ENCODE measurements at places on chromosomes 5 and 9. TPM values are rescaled to one million over a fixed set of nuclear protein-coding genes. Genes with fewer than 3 reads are reported as not detected.

DNA sequence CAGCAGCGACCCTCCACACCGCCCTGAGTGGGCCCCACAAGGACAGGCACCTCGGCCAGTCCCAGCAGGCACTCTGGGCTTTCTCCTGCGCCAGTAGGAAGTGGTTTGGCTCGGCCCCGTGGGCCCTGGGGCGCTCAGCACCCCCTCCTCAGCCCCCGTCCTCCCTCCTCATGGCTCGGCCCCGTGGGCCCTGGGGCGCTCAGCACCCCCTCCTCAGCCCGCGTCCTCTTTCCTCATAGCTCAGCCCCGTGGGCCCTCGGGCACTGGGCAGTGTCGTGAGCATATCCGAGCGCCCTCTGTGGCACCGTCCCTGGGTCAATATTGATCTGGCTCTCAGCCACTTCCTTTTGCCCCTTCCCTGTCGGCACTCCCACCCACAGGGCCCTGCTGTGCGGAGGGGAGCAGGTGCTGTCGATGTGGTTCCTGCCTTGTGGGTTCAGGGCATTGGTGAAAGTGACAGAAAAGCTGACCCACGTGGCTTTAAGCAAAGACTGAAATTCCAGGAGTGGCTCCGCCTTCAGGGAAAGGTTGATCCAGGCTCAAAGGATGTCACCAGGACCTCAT is 5.5 kb upstream of the SCGB3A1 start:
- no peak overlapping the region for H3K27ac ChIP-seq
- no peaks in the 10 kb centered on the region for H3K36me3 ChIP-seq
- DNase-seq, result no peak
- peaks cover 4% of the 10 kb centered on the region for H3K4me1 ChIP-seq

DNA sequence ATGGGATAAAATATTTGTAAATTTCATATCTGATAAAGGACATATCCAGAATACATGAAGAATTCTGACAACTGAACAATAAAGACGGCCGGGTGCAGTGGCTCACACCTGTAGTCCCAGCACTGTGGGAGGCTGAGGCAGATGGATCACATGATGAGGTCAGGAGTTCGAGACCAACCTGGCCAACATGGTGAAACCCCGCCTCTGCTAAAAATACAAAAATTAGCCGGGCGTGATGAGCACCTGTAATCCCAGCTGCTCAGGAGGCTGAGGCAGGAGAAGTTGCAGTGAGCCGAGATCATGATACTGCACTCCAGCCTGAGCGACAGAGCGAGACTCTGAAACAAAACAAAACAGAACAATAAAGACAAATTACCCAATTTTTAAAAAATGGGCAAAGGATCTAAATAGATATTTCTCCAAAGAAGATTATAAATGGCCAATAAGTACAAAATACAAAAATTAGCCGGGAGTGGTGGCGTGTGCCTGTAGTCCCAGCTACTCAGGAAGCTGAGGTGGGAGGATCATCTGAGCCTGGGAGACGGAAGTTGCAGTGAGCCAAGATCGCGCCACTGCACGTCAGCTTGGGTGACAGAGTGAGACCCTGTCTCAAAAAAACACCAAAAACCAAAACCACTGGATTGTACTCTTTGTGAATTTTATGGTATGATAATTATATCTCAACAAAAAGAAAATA is 9.6 kb upstream of the NSD1 start:
- H3K27me3 ChIP-seq, result peaks cover 4% of the 10 kb centered on the region
- no peak overlapping the region for H3K27ac ChIP-seq
- no peak for DNase-seq
- no peak overlapping the region for H3K4me3 ChIP-seq

GRCh38 chr5:90201923-90202322 is 207.6 kb downstream of the CETN3 start:
- no peak overlapping the region for H3K4me3 ChIP-seq
- no peaks in the 10 kb centered on the region for H3K4me1 ChIP-seq
- no peaks in the 10 kb centered on the region for H3K36me3 ChIP-seq
- no peak for DNase-seq
- H3K27ac ChIP-seq, result no peak overlapping the region
- H3K27me3 ChIP-seq, result no peaks in the 10 kb centered on the region

- no peak for DNase-seq
- H3K27me3 ChIP-seq, result peaks cover 3% of the 10 kb centered on the region
- H3K4me1 ChIP-seq, result no peaks in the 10 kb centered on the region
- no peak overlapping the region for H3K4me3 ChIP-seq
Measured at GRCh38 chr5:159503236-159503635, 172.9 kb upstream of the IL12B start.

DNA sequence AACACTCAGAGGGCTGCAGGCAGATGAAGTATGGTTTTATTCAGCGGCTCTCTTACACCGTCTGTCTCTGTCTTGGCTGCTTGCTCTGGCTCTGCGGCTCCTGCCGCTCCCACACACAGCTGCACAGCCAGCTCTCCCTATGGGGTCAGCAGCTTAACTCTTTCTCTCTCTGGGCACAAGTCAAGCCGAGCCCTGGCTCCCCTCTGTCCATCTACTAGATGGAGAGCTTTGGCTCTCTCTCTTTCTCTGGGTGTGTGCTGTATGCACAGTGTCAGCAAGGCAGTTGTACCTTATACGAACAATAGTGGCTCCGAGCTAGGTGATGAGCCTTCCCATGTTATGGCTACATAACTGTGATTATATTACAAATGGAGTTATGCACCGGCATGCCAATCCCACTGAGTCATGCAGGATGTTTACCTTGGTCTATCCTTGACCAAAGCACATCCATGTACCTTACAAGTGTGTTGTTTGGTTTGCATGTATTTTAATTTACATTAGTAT is 19.3 kb upstream of the PPP2CA start:
- no peak overlapping the region for H3K27ac ChIP-seq
- no peaks in the 10 kb centered on the region for H3K4me1 ChIP-seq
- H3K36me3 ChIP-seq, result no peaks in the 10 kb centered on the region
- H3K27me3 ChIP-seq, result peaks cover 1% of the 10 kb centered on the region

- no peak for DNase-seq
- H3K27me3 ChIP-seq, result peaks cover 6% of the 10 kb centered on the region
- peaks cover 2% of the 10 kb centered on the region for H3K4me1 ChIP-seq
- no peak overlapping the region for H3K27ac ChIP-seq
Measured at GRCh38 chr9:121674952-121675351, 23.5 kb downstream of the DAB2IP start.

DNA sequence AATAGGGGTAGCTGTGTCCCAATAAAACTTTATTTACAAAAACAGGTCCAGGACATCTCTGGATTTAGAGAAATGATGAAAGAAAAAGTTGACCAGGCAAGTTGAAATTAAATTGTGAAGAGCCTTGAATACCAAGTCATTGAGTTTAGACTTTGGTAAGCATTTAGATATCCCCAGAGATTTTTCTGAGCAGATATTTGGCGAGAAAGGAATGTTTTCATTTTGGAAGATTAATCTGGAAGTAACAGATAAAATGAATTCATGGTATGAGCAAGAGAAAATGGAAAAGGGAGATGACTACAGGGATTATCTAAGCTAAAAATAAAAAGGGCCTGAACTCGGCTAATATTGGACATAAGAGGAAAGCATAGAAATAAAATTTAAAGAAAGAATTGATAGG is 157.6 kb downstream of the ACTL7B start:
- no peaks in the 10 kb centered on the region for H3K4me1 ChIP-seq
- no peak overlapping the region for H3K27ac ChIP-seq
- DNase-seq, result no peak

Gene DCANP1
- not detected for total RNA-seq

Gene SPEF2
- 13.1 TPM for total RNA-seq

Gene TLR4
- 0.20 TPM for total RNA-seq

Gene GLRA1
- total RNA-seq, result not detected

Gene FAM151B
- not detected for total RNA-seq

Data from activated CD4-positive, alpha-beta memory T cell treated with anti-CD3 and anti-CD28 coated beads, Interleukin-2, amount 10 ng/mL, durations not matched to agents 7 days and 5 days (primary cell).